Ovary (tissue), 10 donors: ENCODE measurements at places on chromosomes 7 and 10. TPM values are rescaled to one million over a fixed set of nuclear protein-coding genes. Genes with fewer than 3 reads are reported as not detected.

ZP3 gene
- 12.7 TPM for polyA plus RNA-seq

CCT6A gene
- polyA plus RNA-seq, result 69.1 TPM

FAM221A gene
- polyA plus RNA-seq, result 5.5 TPM

SLC39A12 gene
- polyA plus RNA-seq, result not detected

LRRC61 gene
- 3.0 TPM for polyA plus RNA-seq

NODAL gene
- polyA plus RNA-seq, result not detected

GIMAP8 gene
- polyA plus RNA-seq, result 22.8 TPM

WEE2 gene
- not detected for polyA plus RNA-seq

CLRN3 gene
- polyA plus RNA-seq, result not detected

VWDE gene
- polyA plus RNA-seq, result 0.19 TPM

AGR3 gene
- polyA plus RNA-seq, result 0.12 TPM

VPS37D gene
- 0.28 TPM for polyA plus RNA-seq

LRRTM3 gene
- 2.4 TPM for polyA plus RNA-seq

SYT15 gene
- 4.6 TPM for polyA plus RNA-seq

LDB1 gene
- 72.0 TPM for polyA plus RNA-seq

MALSU1 gene
- polyA plus RNA-seq, result 44.3 TPM

CTBP2 gene
- polyA plus RNA-seq, result 63.7 TPM

C7orf33 gene
- polyA plus RNA-seq, result not detected

PIP gene
- not detected for polyA plus RNA-seq

PNLIPRP2 gene
- 0.37 TPM for polyA plus RNA-seq

TMEM229A gene
- 0.22 TPM for polyA plus RNA-seq

ACBD7 gene
- polyA plus RNA-seq, result 0.08 TPM

CFAP69 gene
- polyA plus RNA-seq, result 3.1 TPM

TEX47 gene
- not detected for polyA plus RNA-seq

RBP3 gene
- not detected for polyA plus RNA-seq

PLPP4 gene
- polyA plus RNA-seq, result 0.15 TPM

SPAM1 gene
- polyA plus RNA-seq, result not detected

OPN4 gene
- polyA plus RNA-seq, result not detected

ADAM22 gene
- 1.0 TPM for polyA plus RNA-seq

NEUROG3 gene
- not detected for polyA plus RNA-seq
